Activated CD4-positive, CD25-positive, alpha-beta regulatory T cell (primary cell): ENCODE measurements at places on chromosomes 2 and 18.

DNA sequence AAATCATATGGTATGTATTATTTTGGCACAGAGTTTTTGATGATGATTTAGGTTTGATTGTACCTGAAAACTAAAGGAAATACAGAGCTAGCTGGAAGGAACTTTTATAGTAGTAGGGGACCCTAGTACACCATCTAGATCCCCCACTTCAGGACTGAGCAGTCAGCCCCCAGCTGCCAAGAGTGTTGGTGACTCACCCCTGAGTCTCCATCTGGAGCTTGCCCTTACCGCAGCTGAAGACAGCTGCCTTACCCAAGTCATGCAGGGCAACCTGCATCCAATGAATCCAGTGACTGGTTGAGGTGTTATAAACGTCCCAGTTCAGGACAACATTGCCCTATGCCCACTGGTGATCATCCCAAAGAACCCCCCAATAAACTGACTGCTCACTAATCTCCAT is 15.3 kb downstream of the PMS1 start:
- peak; percentile 13 for DNase-seq

DNA sequence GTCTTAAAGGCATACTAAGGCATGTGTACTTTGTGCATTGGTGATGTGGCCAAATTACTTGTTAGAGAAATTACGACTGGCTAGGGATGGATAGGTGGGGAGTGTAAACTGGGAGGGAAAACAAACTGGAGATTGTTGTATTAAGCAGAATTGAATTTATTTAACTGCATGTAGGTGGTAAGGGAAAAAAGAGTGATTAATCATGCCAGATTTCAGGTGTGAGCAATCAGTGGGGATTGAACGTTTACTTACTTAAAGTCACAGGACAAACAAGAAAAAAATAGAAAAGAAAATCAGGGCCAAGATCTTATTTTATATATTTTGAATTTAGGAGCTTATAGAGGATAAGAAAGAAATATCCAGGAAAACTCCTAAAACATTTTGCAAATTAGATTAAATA is 88.6 kb downstream of the GULP1 start:
- no peak for DNase-seq

DNA sequence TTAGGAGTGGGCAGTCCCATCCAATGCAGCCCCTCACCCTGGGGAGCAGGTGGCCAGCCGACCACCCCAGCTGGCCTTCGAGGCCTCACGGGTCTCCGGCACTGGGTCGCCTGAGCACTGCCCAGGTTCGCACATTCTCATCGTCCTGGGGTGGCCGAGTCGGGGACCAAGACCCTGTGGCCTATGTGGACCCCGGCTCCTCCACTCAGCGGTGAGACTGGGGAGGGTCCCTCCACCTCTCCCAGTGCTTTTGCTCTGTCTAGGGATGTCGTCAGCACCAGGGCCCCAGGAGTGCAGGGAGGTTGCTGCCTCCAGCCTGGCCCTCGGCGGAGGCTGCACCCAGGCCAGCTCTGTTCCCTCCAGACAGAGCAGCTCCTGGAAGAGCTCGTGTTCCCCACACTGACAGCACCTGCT is 89.6 kb downstream of the TPO start:
- DNase-seq: no peak

DNA sequence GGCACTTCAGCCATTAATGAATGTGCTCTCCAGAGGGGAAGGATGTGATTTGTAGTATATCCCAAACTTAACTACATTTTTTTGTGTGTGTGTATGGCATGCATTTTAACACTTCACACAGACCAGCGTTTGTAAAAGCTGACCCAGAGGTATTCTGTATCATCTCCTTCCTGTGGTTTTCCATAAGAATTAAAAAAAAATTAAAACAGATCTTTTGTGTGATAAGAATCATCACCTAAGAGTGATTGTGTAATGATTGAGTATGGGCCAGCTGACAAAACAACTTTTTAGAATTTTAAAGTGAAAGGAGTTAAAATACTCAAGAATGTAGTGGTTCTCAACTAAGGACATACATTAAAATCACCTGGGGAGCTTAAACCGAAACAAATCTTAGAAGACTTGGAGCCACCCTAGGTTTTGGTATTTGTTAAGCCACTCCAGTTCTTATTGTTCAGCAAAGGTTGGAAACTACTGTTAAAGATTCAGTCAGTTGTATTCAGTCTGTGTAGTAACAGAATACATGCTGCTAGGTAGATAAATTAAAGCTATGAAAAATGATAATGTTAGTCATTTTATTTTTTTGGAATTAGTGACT is 120.1 kb downstream of the HAUS1 start:
- no peak for DNase-seq

DNA sequence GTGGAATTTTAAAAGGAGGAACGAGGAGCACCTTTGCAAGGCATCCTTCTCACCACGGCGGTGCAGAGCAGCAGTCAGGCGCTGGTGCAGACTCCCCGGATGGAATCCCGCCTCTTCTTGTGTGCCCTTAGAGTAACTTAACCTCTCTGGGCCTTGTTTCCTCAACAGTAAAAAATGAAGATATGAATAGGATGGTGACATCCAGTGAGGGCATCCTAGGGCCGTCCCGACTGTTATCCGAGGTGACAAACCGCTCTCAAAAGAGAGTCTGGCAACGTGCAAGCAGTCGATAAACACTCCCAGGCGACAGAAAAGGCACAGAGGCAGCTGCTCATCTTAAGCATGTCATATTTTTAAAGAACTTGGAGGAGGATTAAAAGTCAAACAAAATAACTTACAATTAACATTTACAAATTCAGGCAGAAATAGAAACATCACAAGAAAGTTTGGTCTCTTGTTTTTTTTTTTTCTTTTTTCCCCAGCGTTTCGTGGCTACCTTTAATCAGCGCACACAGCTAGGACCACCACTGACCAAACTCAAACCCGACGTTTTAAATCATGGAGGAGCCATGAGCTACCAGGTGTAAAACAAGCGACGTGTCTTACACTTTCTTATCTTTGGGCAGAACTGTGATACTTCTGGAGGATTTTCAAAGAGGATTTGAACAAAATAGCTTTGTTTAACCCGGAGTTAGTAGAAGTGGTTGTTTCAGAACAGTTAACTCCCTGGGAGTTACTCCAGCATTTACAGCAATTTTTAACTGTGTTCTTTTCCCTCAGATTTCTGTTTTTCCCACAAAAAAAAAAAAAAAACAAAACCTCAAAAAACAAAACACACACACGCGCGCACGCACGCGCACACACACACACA is 2.1 kb downstream of the MBP start:
- DNase-seq: no peak

- DNase-seq: no peak
Measured at GRCh38 chr2:113175042-113175628, 1.4 kb downstream of the PSD4 start.

DNA sequence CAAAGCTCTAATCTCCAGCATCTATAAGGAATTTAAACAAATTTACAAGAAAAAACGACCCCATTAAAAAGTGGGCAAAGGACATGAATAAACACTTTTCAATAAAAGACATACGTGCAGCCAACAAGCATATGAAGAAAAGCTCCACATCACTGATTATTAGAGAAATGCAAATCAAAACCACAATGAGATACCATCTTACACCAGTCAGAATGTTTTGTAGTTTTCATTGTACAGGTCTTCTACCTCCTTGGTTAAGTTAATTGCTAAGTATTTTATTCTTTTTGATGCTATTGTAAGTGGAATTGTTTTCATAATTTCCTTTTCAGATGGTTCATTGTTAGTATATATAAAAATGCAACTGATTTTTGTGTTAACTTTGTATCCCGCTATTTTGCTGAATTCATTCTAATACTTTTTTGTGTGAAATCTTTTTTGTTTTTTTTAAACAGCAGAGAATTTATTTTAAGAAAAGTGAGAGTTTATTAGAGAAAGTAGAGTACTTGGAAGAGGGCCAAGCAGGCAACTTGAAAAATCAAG is 40.7 kb downstream of the SLC39A10 start:
- DNase-seq: no peak

DNA sequence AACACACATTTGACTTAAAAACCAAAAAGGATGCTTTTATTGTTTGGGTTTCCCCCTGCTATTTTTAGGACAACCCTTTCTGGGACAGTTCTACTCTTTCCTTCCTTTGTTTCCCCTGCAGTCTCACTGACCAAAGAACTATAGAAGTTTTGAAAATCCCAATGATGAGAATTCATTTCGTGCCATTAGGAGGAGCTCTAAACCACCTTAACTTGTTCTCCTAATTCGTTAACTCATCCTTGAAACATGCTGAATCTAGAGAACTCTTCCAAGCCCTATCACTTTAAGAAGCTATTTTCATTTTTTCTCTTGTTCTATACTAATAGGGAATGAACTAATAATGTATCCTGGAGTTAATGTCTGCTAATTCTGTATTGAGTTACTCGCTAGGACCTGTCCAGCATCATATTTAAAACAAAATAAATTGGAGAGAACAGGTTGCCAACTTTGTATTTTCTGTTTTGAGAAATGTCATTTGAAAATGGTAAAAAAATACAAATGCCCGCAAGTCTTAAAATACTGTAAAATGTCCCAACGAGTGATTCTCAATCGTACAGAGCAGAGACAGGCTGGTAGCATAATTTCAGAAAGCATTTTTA is 62.9 kb downstream of the AFTPH start:
- no peak for DNase-seq

DNA sequence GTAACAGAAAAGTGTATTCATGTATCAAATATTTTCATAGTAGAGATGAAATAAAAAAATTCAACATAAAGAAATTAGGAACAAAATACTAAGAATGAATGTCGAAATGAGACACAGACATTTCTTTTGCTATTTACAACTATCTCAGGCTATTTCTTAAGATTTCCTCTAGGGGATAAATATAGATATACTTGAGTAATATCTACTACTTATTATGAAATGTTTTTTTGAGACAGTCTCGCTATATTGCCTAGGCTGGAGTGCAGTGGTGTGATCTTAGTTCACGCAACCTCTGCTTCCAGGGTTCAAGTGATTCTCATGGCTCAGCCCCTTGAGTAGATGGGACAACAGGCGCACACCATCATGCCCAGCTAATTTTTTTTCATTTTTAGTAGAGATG is 326.1 kb downstream of the RNF144A start:
- DNase-seq: no peak

DNA sequence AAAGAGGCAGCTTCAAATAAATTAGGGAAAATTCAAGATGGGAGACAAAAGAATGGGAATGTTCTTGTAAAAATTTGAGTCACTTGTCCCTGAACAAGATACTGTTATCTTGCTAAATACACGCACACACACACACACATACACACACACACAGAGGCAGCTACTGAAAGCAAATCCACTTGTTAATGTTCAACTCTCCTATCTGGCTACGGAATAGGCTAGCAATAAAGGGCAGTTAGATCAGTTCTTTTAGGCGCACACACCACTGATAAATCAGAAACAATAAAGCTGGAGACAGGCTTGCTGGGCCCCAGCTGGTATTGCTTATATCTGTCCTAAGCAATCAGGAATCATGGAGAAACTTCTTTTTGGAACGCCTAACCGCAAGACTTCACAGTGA is 461.6 kb downstream of the BCL11A start:
- no peak for DNase-seq

DNA sequence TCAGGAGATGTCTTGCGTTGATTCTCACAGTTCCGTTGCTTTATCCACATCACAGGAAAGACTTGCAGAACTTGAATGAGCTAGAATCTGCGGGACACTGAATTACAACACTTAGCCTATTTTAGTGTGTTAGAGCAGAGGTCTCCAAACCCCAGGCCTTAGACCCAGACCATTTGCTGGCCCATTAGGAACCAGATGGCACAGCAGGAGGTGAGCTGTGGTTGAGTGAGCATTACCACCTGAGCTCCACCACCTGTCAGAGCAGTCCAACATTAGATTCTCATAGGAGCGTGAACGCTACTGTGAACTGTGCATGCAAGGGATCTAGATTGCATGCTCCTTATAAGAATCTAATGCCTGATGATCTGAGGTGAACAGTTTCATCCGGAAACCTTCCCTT is 3.8 kb downstream of the MRPL30 start:
- no peak for DNase-seq

- DNase-seq: no peak
Measured at GRCh38 chr2:84257831-84258230, 201.2 kb downstream of the SUCLG1 start.

DNA sequence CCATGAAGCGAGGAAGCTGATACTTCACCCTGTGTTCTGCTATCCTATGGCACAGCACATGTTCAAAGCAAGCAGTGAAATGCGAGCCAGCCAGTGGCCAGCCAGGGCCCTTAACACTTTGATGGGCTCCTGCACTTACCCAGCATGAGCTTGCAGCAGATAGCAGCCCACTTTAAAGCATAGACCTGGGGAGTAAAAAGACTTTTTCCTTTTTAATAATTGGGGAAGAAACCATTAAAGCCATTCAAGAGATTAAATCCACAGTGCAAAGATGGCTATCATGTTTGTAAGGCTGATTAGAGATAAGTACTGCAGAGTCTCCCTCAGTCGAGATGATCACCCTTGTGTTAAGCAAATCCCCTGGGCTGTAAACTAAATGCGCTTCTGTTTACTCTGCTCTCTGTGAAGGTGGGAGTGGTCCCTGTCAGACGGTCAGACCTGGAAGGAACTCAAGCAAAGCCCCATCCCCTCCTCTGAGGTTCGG is 15.7 kb downstream of the CCBE1 start:
- DNase-seq: no peak

DNA sequence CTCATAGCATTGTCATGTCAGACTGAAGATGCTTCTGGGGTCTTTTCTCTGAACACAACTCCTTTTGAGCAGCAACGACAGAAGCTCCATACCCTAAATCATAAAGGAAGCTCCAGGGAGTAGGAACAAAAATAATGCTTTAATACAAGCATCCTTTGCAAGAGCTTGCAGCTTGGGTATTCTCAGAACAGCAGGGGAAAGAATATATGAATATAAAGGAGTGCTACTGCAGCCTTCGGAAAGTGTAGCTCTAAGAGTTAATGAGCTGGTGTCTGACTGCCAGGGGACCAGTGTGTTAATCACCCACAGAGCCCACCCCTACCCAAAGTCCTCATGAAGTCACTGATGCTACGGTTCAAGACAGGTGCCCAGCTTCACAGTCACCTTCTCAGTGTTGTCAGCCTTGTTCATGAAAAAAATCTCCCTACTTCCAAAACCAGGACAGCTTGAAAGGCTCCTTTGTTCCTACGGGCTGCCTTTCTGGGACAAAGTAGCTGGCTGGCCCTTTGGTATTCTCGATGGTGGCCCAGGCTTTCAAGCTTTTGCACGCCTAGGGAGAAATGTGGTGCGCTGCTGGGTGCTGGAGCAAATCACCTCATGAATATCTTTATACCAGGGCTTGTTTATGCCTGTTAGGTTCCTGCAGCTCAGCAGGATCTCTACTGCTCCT is 259.7 kb downstream of the CMPK2 start:
- DNase-seq: no peak

GRCh38 chr2:212903413-212903812 is 248.0 kb downstream of the IKZF2 start:
- DNase-seq: no peak

- no peak for DNase-seq
Measured at GRCh38 chr2:218281449-218281848, 10.9 kb downstream of the TMBIM1 start.

DNA sequence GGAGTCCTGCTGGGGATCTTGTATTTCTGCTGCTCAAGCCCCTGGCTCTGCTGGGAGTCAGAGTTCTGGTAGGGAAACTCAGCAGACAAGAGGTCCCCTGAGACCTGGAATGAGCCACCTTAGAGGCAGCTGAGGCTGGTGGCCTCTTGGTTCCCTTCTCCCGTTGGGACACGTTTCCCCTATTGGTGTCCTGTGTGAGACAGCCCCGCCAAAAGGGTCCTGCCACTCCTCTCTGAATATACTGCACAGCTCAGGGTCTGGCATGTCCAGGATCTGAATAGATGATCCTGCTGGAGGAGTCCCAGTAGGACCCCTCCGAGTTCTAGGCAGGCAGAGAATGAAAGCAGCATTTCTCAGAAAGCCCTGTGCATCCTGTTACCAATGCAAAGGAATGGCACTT is 2.0 kb upstream of the RALB start:
- no peak for DNase-seq

- peak; percentile 53 for DNase-seq
Measured at GRCh38 chr2:230864605-230865306, at the start of gene ITM2C. Gene ITM2C (plus strand): TSS chr2:230864942. CDS start chr2:230865026, 84 bp downstream.
